ENCODE measurements at places on chromosomes 13 and 19. TPM values are rescaled to one million over a fixed set of nuclear protein-coding genes. Genes with fewer than 3 reads are reported as not detected.

ZFR2 gene
- total RNA-seq, result 1.8 TPM

SULT2A1 gene
- not detected for total RNA-seq

SMIM24 gene
- not detected for total RNA-seq

ZNF552 gene
- 7.0 TPM for total RNA-seq

KLK11 gene
- total RNA-seq, result not detected

ZNF737 gene
- 14.2 TPM for total RNA-seq

ZNF85 gene
- 19.8 TPM for total RNA-seq

PRSS57 gene
- total RNA-seq, result not detected

APC2 gene
- 1.9 TPM for total RNA-seq

AKAP8L gene
- total RNA-seq, result 160 TPM

GTF2F1 gene
- 95.5 TPM for total RNA-seq

BRSK1 gene
- 14.1 TPM for total RNA-seq

SOX1 gene
- 1.7 TPM for total RNA-seq

PTH2 gene
- not detected for total RNA-seq

PDX1 gene
- total RNA-seq, result 0.59 TPM

MADCAM1 gene
- 6.5 TPM for total RNA-seq

RAX2 gene
- not detected for total RNA-seq

OR4F17 gene
- not detected for total RNA-seq

SIAH3 gene
- total RNA-seq, result 0.08 TPM

ZNF135 gene
- total RNA-seq, result 1.1 TPM

KIR2DL4 gene
- total RNA-seq, result not detected

STOML3 gene
- 0.18 TPM for total RNA-seq

LIM2 gene
- total RNA-seq, result not detected

MBD3L2 gene
- total RNA-seq, result not detected

LGALS4 gene
- 0.46 TPM for total RNA-seq

MAST1 gene
- 4.1 TPM for total RNA-seq

USHBP1 gene
- total RNA-seq, result 54.2 TPM

MEGF8 gene
- total RNA-seq, result 69.3 TPM

FBL gene
- 271 TPM for total RNA-seq

TPTE2 gene
- total RNA-seq, result not detected

KLK6 gene
- total RNA-seq, result 0.67 TPM

GRIK5 gene
- 18.4 TPM for total RNA-seq

KIR2DL3 gene
- total RNA-seq, result not detected

LSR gene
- 35.9 TPM for total RNA-seq

NALCN gene
- not detected for total RNA-seq

ANKLE1 gene
- 2.3 TPM for total RNA-seq

VSTM1 gene
- 2.2 TPM for total RNA-seq

PNMA8B gene
- 1.3 TPM for total RNA-seq

ZSWIM4 gene
- 43.7 TPM for total RNA-seq

POLR1D gene
- total RNA-seq, result 167 TPM

VSIG10L gene
- total RNA-seq, result 5.9 TPM

SLC7A10 gene
- total RNA-seq, result 4.4 TPM

CLEC11A gene
- 37.3 TPM for total RNA-seq

LCP1 gene
- 11.9 TPM for total RNA-seq

SHC2 gene
- 46.9 TPM for total RNA-seq

TMEM150B gene
- not detected for total RNA-seq

NAPSA gene
- total RNA-seq, result not detected

All from endothelial cell (in vitro differentiated cells).